ENCODE measurements at places on chromosomes 2 and 18.

DNA sequence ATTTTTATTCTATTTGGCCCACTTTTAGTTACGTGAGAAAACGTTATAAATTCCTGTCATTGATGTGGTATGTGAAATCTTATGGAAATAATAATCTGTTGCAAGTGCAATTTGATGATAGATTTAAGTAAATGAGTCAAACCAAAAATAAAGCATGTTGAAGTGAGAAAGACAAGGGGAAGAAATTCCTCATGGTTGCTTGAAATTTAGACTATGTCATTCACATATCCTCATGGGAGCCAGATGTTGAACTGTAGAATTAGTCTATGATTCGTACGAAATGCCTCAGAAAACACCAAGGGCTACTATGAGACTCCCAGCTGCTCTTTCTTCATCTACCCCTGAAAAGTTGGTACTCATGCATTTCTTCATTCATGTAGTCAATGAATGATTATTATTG is 55.7 kb downstream of the KLHL14 start:
- no peak for DNase-seq

DNA sequence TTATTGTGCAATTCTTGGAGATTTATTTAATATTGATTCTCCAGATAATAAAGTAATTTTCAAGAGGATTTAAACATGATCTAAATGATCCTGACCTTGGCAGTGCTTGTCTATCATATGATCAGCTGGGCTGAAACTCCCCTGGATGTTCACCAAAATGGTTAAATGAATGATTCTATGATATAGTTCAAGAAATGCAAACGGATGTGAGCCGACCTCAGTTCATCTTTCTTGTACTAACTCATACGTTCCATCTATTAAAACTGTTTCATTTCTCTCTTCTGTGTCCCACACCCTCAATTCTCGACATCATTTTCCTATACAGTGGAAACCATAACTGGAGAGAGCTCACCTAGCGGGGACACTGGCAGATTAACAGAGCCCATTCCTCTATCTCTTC is 281.7 kb upstream of the CCDC68 start:
- DNase-seq: no peak

GRCh38 chr2:143877876-143878530 is 641.9 kb downstream of the ZEB2 start:
- peak; percentile 22 for DNase-seq

GRCh38 chr2:159219394-159219998 is 67.0 kb downstream of the WDSUB1 start:
- no peak for DNase-seq

DNA sequence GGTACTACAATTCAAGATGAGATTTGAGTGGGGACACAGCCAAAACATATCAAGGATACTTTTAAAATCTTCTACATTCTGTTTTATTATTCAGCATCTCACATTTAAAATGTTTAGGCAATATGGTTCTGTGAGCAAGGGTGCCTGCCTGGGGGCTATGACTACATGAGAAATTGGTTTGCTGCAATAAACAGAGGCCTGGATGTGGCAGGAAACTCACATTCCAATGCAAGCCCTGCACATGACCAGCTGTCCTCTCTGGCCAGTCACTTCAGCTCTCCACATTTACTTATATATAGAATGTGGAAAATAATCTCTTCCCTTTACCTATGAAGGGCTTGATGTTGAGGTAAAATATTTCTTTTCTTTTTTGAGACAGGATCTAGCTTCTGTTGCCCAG is 193.4 kb downstream of the LRRTM1 start:
- DNase-seq: no peak

DNA sequence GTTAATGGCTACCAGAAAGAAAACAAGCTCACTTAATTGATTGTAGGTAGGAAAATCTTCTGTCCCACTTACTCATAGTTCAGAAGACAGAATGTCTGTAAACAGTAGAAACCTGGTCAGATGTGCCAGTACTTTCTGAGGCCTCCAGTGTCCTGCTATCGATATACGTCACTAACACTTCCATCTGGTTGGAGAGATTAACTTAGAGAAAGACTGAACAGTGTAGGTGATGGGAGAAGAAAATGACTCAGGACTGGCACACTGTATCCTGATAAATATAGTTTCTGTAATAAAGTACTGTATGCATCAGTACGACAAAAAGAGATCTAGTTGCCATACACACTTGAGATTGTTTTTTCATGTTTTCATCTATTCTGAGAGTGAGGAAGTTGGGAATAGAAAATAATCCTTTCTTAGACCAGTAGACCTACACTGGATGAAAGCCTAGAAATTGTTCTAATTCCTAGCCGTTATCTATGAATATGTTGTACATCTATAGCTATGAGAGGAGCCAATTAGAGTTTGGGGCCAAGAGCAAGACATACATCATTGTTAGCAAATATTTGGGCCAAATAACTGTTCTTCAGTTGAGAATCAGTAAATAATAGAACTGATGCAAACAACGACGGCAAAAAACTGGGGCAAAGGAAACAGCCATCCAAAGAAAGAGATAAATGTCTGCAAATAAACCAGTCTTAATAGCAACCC is 105.9 kb downstream of the NAT8 start:
- DNase-seq: no peak

DNA sequence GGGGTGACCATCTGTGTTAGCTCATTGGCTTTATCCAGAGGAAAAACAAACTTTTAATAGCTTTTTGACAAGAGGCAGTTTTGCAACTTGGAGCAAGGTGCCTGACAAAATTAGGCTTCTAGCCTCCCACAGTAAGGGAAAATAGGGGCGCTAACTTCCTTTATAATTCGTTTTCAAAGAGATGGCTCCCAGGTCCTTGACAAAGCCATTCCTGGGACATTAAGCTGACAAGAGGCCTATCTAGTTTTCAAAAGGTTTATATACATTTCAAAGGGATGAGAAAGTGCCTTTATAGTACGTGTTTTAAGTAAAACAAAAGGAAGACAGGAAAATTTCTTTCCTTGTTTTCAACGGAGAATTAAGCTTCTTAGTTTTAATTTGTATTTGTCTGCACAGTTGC is 159.4 kb upstream of the GCFC2 start:
- DNase-seq: no peak

DNA sequence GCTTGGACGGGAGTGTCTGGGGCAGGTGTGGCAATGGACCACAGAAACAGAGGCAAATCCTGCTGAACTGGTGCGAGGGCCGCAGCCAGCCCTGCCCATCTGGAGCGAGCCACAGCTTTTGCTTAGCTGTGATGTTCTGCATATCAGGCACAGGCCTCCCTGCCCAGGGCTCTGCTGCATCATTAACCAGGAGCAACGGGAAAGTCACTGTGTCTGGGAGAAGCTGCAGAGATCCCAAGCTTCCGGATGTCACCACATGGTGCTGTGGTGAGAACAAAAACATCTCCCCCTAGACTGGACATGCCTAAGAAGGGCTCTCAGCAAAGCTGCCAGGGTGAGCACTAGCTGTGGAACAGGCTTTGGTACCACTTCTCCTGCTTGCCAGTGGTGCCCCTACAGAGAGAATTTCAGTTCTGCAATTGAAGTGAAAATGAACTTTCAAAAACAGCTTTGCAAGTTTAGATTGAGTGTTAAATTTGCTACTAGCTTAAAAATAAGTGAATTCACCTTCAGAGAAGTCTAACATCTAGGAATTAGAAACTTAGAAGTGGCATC is 172.9 kb upstream of the MYT1L start:
- no peak for DNase-seq

- DNase-seq: no peak
Observed at GRCh38 chr2:239114616-239115265, 266.9 kb downstream of the TWIST2 start.

- DNase-seq: no peak
Observed at GRCh38 chr18:79680100-79680879, 687 bp downstream of the CTDP1 start.

GRCh38 chr2:223117533-223117932 is 65.5 kb downstream of the KCNE4 start:
- no peak for DNase-seq

DNA sequence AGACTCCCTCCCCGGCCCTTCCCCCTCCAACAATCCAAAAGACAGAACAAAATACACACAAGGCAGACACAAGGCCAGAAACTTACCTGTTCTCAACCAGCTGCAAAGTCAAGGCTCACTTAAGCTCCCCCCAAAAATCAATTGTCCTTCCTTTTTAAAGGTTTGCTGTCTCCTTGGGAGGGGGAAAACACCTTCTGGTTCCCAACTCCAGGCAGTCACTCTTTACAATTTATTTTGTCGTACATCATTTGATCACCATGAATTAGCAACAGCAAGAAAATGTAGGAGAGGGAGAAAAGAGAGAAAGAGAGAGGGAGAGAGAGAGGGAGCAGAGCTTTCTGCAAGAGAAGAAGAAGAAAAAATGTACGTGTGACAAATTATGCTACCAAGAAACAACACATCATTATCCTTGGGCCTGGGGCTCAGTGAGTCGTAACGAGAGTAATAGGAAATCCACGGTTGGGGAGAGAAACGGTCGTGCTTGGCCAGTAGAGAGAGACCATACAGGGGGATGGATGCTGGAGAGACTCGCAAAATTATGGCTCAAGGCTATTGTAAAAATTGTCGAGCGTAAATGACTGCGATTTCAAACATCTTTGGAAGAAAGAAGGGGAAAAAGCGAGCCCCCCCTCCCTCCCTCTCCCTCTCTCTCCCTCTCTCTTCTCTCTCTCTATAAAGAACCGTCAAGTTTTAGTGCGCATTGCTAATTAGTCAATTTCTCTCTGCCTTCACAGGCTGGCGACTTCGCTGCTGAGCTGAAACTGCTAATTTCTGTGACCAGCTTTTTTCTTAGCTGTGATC is at the start of gene KLHL14:
TSS of gene KLHL14 (minus strand) at position 443 of the 801 bp plus-strand sequence. CDS start 2,432 bp downstream, outside the sequence.
- DNase-seq: no peak

- DNase-seq: no peak
Observed at GRCh38 chr18:68301441-68301840, 413.5 kb downstream of the TMX3 start.

DNA sequence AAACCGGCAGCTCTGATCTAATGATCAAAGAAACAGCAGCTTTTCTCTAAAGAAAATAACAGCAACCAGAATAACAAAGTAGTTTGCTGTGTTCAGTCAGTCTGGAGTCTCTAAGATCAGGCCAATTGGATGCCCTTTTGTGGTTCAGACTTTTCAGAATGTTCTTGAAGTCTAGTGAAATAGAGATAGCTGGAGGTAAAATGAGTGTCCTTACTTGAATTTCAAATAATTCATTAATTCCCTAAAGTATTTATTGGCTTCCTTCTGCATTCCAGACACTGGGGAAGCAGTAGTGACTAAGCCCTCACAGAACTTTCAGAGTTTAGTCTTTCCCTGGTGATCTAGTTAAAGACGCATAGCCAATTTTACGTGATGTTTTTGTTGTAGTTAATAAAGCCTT is 58.7 kb downstream of the C18orf54 start:
- no peak for DNase-seq

DNA sequence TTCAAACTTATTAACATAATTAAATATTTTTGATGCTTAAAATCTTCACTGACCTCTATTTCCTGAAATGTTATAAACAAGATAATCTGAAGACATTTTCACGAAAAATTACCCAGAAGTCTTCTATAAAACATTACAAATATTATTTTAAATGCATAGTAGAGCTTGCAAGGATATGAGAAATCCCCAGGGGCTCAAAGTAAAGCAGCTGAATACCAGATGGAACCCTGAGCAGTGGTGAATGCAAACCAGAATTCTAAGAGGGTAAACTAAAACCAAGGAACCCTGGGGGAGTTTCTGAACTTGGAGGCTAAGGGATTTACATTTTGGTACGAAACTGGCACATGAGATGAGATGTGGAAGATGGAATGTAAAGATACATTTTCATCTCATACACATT is 83.6 kb downstream of the FSHR start:
- no peak for DNase-seq

- peak; percentile 45 for DNase-seq
Observed at GRCh38 chr18:3526421-3527354, 76.7 kb downstream of the TGIF1 start.

- no peak for DNase-seq
Observed at GRCh38 chr2:111207851-111208250, 87.1 kb downstream of the BCL2L11 start.

DNA sequence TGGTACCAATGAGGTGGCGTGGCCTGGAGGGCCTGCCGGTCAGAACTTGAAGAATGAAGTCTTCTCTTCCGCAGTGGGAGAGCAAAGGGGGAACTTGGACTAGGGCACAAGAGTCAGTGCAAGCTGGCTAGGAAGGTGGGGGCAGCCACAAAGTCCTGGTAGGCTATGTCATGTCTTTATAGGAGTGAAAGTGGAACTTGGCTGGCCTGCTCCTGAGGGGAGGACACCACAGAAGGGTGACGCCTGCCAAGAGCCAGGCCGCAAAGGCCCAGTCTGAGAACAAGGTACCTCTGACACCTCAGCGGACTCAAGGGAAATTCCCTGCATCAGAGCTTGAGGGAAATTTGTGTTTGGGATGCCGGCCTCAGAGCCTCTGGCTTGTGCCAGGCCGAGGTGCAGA is 32.2 kb upstream of the MAP3K20 start:
- DNase-seq: no peak

- DNase-seq: no peak
Observed at GRCh38 chr2:41863062-41863461, 184.8 kb upstream of the PKDCC start.

- DNase-seq: no peak
Observed at GRCh38 chr2:15198051-15198450, 363.1 kb downstream of the NBAS start.

DNA sequence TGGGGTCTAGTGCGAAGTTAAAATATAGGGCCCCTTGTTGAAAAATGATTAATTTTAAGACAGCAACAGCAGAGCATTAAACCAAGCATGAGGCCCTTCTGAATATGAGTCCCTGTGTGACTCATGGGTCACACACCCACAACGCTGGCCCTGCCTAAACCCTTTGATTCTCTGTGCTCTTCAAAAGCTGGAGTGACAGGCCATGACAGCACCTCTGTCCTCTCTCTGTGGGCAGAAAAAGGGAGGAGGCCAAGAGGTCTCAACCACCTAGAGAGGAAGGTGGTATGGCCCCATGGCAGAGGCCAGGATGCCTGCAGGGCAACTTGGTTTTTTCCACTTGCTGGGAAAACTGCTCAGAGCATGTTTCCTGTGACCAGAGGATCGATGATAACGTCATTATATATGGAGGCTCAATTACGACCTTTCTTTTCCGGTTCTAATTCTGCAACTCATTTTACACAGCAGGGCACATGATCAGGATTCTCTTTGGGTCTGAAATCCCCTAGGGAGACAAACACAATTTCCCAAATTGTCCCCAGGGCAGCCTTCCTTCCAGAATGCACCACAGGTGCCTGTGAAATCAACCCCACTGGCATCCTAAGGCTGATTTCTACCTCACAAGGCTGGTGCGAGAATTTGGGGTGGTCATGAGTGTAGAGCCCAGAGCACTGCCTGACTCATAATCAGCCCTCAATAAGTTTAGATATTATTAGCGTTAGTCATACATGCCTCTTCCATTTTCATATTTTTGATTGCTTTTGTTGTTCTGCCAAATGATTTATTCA is 102.0 kb upstream of the PPP1CB start:
- DNase-seq: no peak

- DNase-seq: no peak
Observed at GRCh38 chr2:189109921-189110397, 69.6 kb downstream of the COL5A2 start.

Measured in NCI-H187 (cell line).